Renal pelvis (tissue), 12 donors: ENCODE measurements at places on chromosomes 12 and 14. TPM values are rescaled to one million over a fixed set of nuclear protein-coding genes. Genes with fewer than 3 reads are reported as not detected.

The HCAR3 gene
- polyA plus RNA-seq = 0.26 TPM

The SLC10A1 gene
- 0.15 TPM for polyA plus RNA-seq

The CEP128 gene
- polyA plus RNA-seq = 5.7 TPM

The PLEKHH1 gene
- 39.1 TPM for polyA plus RNA-seq

The BAG5 gene
- polyA plus RNA-seq = 31.6 TPM

The FOXA1 gene
- 2.5 TPM for polyA plus RNA-seq

The SLC6A15 gene
- polyA plus RNA-seq = 0.37 TPM

The RGS6 gene
- 2.0 TPM for polyA plus RNA-seq

The PMEL gene
- polyA plus RNA-seq = 5.2 TPM

The AP1G2 gene
- 113 TPM for polyA plus RNA-seq

The MEG3 gene
- polyA plus RNA-seq = 222 TPM

The RD3L gene
- not detected for polyA plus RNA-seq

The ISM2 gene
- polyA plus RNA-seq = 2.1 TPM

The FAM222A gene
- 8.3 TPM for polyA plus RNA-seq

The RPL10L gene
- not detected for polyA plus RNA-seq

The ACOT6 gene
- 0.19 TPM for polyA plus RNA-seq

The NPAS3 gene
- polyA plus RNA-seq = 8.7 TPM

The SLC6A12 gene
- 15.3 TPM for polyA plus RNA-seq

The RPGRIP1 gene
- polyA plus RNA-seq = 0.47 TPM

The EFS gene
- polyA plus RNA-seq = 41.1 TPM

The FGF6 gene
- polyA plus RNA-seq = not detected

The CDCA4 gene
- polyA plus RNA-seq = 18.7 TPM

The INSM2 gene
- polyA plus RNA-seq = not detected

The RERGL gene
- polyA plus RNA-seq = 6.8 TPM

The ARF3 gene
- polyA plus RNA-seq = 138 TPM

The CABP1 gene
- 6.6 TPM for polyA plus RNA-seq

The PLD4 gene
- polyA plus RNA-seq = 4.7 TPM

The FOXN4 gene
- 2.4 TPM for polyA plus RNA-seq

The PLEKHG7 gene
- polyA plus RNA-seq = 1.3 TPM

The LETMD1 gene
- 81.3 TPM for polyA plus RNA-seq
